ENCODE measurements at places on chromosomes 2 and 18.

- no peak for DNase-seq
Observed at GRCh38 chr18:41096504-41096903, 858.5 kb upstream of the PIK3C3 start.

GRCh38 chr18:54767098-54767497 is 61.2 kb upstream of the RAB27B start:
- no peak for DNase-seq

DNA sequence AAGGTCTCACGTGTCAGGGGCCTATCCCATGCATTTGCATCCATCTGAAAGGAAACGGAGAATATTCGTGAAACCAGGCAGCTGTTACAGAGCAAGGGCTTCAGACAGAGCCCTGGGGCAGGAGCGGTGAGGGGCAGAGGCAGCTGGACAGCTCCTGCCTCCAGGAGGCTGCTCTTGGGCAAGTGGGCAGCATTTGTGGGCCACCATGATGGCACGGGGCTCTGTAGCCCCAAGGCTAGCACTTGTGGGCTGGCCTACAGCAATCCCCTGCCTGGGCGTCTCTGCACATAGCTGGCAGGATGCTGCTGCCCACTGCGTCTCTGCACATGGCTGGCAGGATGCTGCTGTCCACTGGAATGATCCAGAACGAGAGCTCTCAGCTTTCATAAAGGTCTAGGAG is 52.8 kb upstream of the PTMA start:
- no peak for DNase-seq

DNA sequence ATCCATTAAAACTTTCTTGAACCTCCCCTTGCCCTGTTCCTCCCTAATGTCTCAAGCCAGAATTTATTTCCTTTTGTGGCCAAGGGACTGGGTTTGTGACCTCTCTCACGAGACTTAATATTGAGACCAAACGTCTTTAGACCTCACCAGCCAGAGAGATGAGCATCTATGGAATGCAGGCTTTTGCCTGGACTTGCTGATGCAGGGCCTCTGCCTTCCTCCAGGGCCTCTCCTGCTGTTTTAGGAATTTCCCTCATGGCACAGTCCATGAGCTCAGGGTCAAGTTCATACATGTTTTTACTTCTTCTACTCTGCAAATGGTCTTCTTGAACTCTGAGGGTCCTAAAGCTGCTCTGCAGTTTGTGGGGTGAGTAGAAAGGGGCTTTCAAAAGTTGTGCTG is 22.3 kb downstream of the IL1B start:
- no peak for DNase-seq

GRCh38 chr18:56431551-56431950 is 206.8 kb downstream of the TXNL1 start:
- DNase-seq: no peak

DNA sequence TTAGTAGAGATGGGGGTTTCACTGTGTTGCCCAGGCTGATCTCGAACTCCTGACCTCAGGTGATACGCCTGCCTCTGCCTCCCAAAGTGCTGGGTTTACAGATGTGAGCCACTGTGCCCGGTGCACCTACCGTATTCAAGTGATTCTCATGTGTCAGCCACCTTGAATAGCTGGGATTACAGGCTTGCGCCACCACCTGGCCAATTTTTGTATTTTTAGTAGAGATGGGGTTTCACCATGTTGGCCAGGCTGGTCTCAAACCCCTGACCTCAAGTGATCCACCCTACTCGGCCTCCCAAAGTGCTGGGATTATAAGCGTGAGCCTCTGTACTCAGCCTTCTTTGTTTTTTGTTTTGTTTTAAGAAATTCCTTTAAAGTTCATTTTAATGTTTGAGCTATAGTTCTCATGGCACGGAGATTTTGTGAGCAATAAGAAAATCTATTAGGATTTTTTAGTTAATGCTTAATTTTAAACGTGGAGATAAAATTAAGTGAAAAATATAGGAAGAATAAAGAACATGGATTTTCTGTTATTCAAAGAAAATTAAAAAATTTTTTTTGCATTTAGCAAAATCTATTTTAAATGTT is 242.6 kb downstream of the PHLPP1 start:
- DNase-seq: no peak

GRCh38 chr2:149089068-149089467 is 50.6 kb downstream of the LYPD6B start:
- DNase-seq: no peak
